ENCODE measurements at places on chromosomes 1 and 21.
A peak's percentile ranks its signal among the peaks of the same experiment; 100 is the strongest.

DNA sequence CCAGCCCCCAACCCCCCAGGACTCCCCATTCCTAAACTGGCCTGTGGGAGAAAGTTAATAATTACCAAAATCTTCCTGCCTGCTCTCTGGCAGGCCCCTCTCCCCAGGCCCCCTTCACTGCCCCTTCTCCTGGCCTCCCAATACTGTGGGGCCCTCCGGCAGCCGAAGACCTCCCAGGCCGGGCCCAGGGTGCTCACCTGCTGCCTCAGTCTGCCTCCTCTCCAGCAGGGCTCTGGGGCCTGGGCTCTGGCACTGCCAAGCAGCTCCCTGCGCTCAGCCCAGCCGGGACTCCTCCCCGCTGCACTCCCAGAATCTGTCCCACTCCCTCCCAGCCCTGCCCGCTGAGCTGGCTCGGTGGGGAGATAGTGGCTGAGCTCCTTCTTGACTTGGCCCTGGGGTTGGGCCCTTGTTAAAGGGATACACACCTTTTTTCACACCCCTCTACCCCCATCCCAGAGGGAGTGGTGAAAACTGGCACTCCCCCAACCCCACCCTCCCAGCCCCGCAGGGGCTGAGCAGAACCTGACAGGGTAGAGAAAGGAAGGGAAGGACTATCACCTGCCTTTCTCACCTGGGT lies at the start of gene S100A16:
Gene S100A16 (minus strand): TSS at position 383 of the 577 bp plus-strand sequence. CDS start 4,986 bp downstream, outside the sequence.
- no peak for DNase-seq

DNA sequence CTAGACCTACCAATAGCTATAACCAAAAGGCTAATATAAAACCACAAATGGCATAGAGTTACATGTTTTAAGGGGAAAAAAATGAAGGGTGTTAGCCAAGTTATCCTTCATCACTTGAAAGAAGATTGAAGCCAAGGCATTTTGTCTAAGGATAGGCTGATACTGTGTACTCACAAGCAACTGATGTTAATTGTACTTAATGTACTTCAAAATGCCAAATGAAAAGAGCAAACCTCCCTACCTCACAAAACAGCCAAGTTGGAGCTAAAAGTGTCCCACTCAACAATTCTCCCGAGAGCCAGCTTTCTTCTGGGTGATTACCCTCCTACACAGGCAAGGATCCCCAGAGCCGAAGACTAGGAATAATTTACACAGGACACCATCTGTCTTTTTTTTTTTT lies 4.4 kb upstream of the IGSF3 start:
- DNase-seq, result no peak

DNA sequence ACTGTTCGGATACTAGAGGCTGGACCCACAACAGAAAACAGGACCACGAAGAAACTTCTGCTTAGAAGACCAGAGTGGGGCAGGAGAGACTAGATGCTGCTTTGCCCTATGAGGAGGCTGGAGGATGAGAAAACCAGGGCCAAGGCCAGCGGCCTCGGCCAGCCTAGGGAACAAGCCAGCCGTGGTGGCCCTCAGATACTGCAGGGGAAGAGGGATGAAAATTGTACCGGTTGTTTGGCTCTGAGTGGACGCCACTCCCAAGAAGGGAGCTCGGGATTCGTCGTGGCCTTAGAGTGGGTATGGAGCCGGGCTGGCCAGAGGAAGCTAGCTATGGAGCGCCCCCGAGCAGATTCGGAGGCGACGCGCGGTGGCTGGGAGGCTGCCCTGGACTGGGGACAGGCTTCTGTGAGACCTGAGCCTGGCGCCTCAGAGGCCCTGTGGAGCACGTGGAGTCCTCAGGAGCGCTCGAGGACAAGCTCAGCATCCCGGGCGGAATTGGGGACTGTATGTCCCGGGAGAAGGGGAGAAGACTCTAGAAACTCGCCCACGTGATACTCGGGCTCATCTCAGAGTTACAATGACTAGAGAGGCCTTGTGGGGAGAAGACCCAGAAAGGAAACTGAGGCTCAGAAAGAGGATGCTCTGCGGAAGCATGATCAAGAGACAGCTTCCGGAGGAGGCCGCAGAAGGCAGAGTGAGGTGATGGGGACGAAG lies 2.8 kb downstream of the PRRX1 start:
- DNase-seq, result no peak

DNA sequence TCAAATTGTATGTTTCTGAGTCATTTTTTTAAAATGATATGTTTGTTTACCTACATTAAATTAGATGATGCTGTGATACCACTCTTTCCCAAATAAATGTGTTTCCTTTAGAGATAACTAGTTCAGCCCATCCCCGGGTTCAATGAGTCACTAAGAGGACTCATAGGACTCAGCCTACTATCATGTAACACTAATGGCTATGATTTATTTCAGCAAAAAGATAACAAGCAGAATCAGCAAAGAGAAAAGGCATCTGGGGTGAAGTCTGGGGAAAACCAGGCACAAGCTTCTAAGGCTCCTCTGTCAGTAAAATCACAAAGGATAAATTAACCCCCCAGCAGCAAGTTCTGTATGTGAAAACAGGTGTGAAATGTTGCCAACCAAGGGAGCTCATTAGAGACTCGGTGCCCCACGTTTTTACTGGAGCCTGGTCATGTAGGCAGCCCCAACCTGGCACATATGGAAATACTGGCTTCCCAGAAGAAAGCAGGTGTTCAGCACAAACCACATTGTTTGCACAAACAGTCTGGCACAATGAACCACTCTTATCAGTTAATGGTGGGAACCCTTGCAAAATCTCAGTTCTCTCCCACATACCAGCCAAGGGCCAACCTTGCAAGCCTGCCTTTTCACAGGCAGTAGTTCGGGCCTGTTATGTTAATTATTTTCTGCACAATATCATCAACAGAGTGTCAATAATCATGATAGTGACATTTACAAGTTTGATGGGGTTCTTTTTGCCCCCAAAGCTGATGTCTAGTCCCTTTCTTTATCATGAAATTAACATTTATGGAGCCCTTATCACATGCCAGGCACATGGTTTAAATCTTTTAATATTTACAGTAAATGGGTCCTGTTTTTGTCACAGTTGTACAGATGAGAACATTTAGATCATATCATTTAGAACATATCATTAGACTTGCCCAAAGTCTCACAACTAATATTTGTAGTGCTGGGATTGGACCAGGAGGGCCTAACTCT lies 23.1 kb upstream of the CNN3 start:
- no peak for DNase-seq

DNA sequence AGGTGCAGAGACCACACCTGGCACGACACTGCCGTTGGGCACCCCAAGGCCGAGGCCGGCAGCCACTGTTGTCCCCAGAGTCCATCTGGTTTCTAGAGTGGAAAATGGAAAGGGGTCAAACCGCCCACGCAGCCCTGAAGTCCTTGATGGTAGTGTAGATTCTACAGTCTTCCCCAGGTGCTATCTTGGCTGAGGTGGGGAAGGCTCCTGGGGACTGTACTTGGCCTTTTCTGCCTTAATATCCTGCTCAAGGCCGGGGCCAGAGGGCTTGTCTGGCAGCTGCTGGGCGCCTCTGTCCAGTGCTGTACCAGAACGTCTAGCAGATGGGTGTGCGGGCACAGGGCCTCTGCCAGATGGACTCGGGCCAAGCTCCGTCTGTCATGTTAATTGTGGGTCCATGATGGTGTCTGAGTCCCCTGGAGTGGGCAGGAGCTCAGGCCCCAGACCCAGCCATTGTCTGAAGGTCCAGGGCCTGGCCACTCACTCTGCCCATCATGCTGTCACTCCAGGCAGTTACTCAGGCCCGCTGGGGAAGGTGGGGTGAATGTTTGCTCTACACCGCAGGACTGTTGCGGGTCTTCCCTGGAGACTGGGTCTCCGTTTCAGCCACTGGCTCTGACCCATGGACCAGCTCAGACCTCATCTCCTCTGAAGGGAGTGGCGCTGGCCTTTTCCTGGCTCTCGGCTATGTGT lies 161.9 kb upstream of the COL6A1 start:
- no peak for DNase-seq

DNA sequence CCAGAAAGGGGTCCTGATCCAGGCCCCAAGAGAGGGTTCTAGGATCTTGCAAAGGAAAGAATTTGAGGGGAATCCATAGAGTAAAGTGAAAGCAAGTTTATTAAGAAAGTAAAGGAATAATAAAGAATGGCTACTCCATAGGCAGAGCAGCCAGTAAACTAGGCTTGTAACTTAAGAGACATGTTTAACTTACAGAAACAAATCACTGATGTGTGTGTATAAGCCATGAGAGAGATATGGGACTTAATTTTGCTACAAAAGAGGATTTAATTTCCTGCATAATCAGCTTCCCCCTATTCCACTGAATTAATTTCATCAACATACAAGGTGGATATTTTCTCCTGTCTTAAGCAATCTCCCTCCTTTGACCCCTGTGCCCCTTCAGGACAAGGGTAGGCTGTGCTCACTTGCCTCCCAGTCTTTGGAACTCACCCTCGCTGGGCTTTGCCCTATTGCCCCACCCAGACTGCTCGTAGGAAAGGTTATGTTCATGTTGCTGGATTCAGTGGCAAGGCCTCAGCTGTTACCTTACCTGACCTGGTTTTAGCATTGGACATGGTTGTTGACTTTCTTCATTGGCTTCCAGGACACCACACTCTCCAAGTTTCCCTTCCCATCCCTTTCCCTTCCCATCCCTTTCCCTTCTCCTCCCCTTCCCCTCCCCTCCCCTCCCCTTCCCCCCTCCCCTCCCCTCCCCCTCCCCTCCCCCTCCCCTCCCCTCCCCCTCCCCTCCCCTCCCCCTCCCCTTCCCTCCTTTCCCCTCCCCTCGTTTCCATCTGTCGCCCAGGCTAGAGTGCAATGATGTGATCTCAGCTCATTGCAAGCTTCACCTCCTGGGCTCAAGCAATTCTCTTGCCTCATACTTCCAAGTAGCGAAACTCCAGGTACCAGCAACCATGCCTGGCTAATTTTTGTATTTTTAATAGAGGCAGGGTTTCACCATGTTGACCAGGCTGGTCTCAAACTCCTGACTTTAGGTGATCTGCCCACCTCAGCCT lies 44.6 kb downstream of the TBCE start:
- DNase-seq, result no peak

DNA sequence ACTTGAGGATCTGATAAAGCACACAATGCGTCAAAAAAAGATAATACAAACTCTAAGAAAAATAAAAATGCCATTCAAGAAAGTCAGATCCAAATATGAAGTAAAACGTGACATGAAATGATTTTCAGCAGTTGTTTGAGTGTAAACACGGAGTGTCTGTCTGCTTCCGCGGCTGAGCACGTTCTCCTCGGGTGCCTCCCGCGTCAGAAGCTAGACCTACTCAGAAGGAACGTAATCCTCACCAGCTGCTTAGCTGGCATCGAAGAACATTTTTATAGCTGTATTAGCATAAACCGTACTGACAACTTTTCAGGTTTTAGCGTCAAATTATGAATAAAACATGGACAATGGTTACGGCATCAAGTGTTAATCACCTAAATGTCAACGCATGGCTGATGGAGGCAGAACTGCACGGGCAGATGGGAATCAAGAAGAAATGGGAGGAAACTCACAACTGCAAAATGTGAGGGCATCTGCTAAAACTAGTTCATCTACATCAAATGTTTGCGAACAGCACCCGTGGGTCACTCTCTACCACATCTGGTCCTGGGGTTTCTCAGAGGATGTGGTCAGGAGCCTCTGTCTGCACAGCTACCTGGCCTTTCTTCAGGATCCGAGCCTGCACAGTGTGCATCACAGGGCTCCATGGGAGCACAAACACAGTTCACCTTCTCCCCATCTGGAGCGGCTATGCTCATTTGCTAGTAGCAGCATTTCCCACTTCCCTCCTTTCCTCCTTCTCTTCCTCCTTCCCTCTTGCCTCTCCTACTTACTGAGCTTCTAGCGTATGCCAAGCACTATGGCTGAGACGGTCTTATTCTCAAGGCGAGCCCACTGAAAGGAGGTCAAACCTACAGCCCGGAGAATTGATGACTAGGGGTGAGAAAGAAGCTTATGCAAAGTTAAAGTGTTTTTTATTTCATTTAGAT lies 40.0 kb downstream of the RCAN1 start:
- DNase-seq, result no peak

DNA sequence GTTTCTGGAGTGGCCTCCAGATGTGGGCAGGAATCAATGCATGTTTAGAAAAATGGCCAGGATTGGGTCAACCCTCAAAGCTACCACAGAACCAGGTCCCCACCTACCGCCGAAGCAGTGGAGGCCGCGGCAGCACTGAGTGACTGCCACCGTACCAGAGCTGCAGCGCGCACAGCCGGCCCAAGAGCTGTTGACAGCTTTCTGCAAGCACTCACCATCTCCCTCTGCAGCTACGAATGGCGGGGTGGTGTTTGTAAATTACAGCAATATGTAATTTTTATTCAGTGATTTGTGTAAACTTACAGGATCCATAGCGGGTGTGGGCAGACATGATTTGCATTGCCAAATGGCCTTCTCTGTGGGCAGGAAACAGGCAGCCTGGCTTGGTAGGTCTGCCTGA lies 96.4 kb downstream of the CAMK2N1 start:
- no peak for DNase-seq

GRCh38 chr1:240719953-240720700 lies 108.2 kb upstream of the GREM2 start:
- DNase-seq, result no peak

- DNase-seq, result no peak
These were observed 3.7 kb downstream of the SLC19A1 start for GRCh38 chr21:45538381-45539045.

GRCh38 chr1:63893976-63894375 lies 120.2 kb downstream of the ROR1 start:
- DNase-seq, result no peak

- no peak for DNase-seq
These were observed 56.8 kb downstream of the ACP6 start for GRCh38 chr1:147613506-147613905.

DNA sequence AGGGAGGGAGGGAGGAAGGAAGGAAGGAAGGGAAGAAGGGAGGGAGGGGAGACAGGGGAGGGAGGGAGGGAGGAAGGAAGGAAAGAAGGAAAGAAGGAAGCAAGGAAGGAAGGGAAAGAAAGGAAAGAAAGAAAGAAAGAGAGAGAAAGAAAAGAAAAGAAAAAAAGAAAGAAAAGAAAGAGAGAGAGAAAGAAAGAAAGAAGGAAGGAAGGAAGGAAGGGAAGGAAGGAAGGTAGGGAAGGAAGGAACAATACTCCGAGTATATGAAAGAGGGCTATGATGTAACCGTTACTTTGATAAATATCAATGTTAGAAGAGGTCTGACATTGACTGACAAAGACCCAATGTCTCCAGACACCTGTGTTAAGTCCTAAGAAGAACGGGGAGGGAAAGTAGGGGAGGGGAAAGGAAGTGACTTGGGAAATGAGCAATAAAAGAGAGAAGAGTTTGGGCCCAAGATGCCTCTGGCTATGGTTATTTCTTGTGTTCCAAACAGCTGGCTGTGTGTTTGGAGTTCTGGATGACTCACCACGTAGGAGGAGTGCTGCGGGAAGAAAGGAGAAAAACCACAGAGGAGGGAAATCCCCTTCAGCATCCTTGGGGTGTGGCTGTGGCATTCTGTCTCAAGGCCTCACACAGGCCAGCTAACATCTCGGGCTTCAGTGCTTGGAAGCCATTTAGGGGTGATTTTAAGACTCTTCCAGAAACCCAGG lies 37.0 kb upstream of the RXRG start:
- peak; percentile 23 for DNase-seq

- no peak for DNase-seq
These were observed 9.8 kb downstream of the FAAH start for GRCh38 chr1:46403916-46404315.

DNA sequence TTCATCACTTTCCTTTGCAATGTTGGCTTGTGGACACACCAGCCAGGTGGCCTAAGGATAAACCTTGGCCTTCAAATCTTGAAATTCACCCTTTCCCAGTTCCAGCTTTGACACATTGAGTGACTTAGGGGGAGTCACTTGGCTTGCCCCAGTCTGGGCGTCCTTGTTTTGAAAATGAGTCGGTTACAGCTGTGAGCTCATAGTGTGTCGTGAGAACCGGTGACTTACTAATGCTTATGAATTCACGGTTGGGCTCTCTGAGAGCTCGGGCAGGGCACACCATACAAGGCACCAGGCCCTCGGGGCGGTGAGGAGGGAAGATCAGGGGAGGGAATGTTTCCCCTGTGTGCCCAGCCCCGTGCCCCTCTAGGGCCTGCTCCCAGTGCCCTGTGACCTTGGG lies 126.9 kb upstream of the TMPRSS2 start:
- DNase-seq, result no peak
